ENCODE measurements at places on chromosomes 11 and 22.
A peak's percentile ranks its signal among the peaks of the same experiment; 100 is the strongest.

GRCh38 chr11:48172818-48173609 is 43.6 kb upstream of the OR4B1 start:
- DNase-seq: peak; percentile 48

DNA sequence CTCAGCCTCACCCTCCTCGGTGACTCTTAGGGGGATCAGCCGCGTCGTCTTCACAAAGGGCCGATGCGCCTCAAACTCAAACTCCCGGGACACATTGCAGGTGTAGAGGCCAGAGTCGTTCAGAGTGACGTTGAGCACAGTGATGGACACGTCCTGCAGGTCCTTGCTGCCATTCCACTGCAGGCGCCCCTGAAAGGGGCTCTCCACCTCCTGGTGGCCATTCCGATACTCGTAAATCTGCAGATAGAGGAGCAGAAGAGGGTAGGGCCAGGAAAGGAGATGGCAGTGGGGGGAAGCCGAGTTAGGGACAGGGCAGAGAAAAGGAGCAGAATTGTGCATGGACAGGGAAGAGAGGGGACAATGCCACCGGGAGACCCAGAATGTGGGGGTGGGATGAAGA is 12.0 kb downstream of the SCN3B start:
- no peak for DNase-seq

DNA sequence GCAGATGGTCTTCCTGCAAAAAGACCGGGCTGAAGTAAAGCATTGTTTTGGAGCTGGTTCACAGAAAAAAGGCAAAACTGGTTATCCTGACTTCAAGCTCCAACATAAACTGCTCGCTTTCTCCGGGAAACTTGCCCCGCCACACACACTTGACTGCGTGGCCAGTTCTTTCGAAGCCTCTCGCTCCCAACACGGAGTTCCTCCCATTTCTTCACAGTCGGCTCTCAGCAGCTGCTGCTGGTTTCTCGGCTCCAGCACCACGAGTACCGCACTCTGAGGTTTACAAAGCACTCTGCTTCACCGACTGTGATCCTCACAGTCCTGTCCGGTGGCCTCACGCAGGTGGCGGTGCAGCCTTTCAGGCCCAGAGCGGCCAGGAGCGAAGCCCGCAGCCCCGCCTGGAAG is 264 bp downstream of the CHEK1 start:
- no peak for DNase-seq

DNA sequence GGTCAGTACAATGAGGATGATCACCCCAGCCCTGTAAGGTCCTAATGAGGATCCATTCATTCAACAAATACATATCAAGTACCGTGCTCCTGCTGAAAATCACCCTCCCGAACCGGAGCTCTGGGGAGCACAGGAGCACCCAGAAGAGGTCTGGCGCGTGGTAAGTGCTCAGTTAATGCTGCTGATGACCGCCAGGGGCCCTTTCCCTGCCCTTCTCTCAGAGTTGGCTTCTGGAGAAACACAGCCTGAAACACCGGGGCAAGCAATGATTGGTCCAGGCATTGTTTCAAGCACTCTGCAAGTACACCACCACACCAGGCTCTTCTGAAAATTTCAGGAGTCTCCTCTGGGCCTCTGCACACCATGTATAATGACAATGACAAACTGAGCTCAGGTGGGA is 3.8 kb upstream of the CCDC86 start:
- DNase-seq: no peak

DNA sequence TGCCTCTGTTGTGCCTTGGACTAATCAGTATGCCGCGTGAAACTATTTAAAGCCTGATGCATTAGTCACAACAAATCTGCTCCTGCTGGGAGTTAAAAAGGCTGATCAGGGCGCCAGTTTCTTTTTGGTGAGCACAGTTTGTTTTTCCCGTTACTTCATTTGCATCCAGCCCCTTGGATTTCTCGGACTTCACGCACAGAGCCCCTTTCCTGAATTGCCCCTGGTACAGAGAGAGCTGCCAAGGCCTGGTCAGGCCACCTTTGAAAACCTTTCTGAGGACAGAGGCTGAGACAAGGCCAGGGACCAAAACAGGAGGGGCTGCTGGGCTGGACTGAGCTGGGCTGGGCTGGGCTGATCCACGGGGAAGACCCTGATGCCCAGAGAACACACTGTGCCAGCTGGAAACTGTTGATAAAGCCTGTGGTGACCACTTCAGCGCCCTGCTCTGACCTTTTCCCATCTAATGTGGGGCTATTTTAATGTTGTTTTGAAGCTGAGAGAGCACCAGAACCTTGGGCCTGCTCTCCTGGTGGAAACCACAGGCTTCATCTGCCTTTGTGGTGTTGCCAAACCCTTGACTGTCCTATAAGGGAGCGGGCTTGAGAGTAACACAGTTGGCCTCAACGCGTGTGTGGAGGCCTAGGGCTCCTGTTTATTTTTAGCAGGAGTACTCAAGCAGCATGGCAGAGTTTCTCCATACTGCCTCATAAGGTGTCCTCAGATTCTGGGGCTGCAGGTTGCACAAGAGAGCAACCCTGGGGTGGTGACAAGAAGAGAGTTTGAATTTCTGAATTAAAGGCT is 44.2 kb downstream of the NAV2 start:
- no peak for DNase-seq

- no peak for DNase-seq
These were observed 30.7 kb downstream of the PIWIL4 start for GRCh38 chr11:94597896-94598295.

- DNase-seq: no peak
These were observed 38.3 kb upstream of the DKK3 start for GRCh38 chr11:12046636-12047236.

- no peak for DNase-seq
These were observed at the start of gene SEPTIN5 for GRCh38 chr22:19714312-19715187. Gene SEPTIN5, plus strand, starts transcription at chr22:19714503. Its CDS starts 86 bp downstream, at chr22:19714589.

DNA sequence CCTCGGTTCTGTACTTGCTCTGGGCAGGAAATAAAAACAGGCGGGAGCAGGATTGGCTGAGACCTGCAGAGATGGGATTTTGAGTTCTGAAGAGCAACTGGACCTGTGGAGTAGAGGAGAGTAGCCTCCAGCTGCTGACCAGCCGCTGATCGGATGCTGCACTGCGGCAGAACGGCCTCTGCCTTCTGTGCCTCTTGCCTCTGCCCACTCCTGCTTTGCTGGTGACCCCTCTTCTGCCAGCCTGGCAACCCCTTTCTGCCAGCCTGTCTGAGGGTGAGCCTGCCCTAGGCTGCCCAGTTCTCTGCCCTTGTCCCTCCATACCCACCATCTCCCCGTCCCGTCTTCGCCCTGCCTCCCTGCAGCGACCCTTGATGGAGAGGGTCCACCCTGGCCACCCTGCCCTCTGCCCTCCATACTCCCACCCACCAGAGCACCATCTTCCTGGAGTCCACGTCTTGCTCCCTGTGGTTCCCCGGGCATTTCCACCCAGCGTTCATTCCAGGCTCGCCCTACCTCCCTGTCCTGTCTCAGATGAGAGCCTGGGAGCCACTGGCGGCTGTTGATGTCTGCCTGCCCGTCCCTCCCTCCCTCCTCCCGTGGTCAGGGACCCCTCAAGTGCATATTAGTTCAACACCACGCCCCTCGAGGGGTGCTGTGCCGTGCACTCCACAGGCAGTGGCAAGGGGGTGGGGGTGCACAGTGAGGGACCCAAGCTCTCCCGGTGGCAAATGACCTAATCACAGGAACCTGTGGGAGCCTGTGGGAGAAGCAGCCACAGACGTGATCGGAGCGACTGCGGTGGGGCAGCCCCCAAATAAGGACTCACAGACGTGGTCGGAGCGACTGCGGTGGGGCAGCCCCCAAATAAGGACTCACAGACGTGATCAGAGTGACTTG is 863.3 kb downstream of the TBC1D22A start:
- no peak for DNase-seq

DNA sequence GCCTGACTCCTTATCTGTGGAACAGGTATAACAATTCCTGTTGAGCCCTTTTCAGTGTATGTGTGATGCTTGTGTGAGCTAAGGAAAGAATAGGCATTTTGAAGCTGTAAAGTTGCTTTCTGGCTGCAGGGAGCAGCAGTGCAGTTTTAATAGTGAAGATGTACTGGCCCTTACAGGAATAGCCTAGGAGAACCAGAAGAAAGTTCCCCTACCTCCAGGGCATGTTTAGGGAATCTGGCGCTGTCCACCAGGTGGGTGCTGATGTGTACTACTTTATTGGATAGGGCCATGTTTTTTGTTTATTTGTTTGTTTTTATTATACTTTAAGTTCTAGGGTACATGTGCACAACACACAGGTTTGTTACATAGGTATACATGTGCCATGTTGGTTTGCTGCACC is 11.5 kb downstream of the BMAL1 start:
- no peak for DNase-seq

- DNase-seq: no peak
These were observed 59.8 kb downstream of the KDM2A start for GRCh38 chr11:67178878-67179277.
